ENCODE measurements at places on chromosomes 3 and 15.
A peak's percentile ranks its signal among the peaks of the same experiment; 100 is the strongest.

GRCh38 chr3:136171097-136171542 is 25.0 kb downstream of the MSL2 start:
- peak overlapping the region; percentile 54 for H3K27ac ChIP-seq
- H3K27me3 ChIP-seq = no peaks in the 10 kb centered on the region
- no peaks in the 10 kb centered on the region for H3K4me1 ChIP-seq
- peak; percentile 18 for DNase-seq
- no peak overlapping the region for H3K4me3 ChIP-seq
- H3K36me3 ChIP-seq = no peaks in the 10 kb centered on the region

DNA sequence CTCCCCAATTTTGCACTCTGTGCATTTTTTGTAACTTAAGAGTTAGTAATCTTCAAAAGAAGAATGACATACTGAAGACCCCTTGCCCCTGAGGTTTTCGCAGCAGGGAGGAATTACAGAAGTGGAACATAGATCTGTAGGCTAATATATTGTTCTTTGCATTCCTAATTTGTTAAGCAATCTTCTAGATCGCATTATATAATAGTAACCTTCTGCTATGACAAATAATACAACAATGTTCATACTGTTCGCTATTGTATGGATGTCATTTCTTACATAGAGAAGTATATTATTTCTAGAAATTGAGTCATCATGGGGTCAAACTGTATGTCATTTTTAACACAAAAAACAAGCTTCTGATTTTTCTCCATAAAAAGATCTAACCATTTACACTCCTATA is 95.8 kb upstream of the TGFBR2 start:
- peaks cover 13% of the 10 kb centered on the region for H3K36me3 ChIP-seq
- peaks cover 26% of the 10 kb centered on the region for H3K4me1 ChIP-seq
- H3K4me3 ChIP-seq = no peak overlapping the region
- H3K27me3 ChIP-seq = no peaks in the 10 kb centered on the region
- DNase-seq = no peak

DNA sequence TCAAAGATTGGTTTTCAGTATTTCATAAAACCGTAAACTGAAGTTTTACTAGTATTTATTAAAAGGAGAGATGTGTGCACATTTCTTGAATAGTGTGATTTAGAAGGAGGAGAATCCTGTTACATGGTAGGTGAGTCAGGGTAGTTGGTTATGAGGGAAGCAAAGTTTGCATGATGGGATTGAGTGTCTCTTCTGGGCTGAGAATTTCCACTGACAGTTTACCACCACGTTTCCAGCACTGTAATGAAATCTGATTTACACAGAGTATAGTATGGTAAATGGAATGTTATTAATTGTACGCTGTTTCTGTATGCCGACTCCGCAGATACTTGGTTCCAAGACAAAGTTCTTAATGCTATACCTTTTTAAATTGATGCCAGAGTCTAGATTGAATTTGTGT is 1.6 kb downstream of the NECTIN3 start:
- no peaks in the 10 kb centered on the region for H3K27me3 ChIP-seq
- peak; percentile 43 for DNase-seq
- peak overlapping the region; percentile 78 for H3K4me3 ChIP-seq
- H3K36me3 ChIP-seq = peaks cover under 1% of the 10 kb centered on the region
- H3K4me1 ChIP-seq = peaks cover 35% of the 10 kb centered on the region
- H3K27ac ChIP-seq = peak overlapping the region; percentile 62

DNA sequence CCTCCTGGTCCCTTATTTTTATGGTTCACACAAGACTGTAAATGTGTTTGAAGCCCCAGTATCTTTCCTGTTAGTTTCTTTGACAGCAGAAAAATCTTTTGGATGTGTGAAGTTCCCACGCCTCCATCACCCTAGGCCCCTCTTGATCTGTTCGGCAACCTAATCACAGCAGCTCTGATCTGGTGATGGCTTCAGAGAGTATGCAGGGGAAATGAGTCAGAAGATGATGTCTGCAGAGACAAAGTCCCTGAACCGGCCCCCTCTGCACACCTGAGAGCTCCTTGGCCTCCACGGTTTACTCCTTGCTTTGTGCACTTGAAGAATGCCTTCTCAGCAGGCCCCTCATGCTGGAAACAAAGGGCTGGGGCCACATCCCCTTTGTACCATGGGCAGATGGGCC is 63.5 kb downstream of the CLDN11 start:
- no peaks in the 10 kb centered on the region for H3K36me3 ChIP-seq
- no peak overlapping the region for H3K4me3 ChIP-seq
- no peak for DNase-seq
- H3K27ac ChIP-seq = no peak overlapping the region

DNA sequence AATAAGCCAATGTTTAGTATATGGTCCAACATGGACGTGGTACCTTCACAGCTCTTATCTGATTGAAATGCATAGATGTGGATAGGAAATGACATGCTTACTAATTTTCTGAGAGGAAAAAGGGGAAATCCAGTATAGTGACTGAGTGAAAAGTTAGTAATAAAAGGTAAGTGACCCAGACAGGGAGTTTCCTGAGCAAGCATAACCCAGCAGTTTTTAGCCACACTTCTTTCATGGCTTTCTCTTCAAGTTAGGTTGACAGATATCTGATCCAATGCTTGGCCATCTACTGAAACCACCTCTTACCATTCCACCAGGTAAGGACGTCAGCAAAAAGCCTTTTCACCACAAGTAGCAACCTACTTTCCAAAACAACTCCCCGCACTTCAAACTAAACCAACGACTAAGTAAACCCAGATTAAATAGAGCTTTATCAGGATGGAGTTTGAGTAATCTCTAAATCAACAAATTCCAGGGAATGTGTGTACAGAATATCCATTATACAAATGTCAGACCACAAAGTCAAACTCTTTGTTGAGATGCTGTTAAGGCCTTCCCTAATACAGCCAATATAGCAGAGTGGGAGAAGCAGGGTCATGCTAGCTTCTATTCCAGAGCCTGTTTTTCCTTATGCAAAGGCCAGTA is 329.7 kb downstream of the RORA start:
- H3K36me3 ChIP-seq = no peaks in the 10 kb centered on the region
- H3K27me3 ChIP-seq = peaks cover 5% of the 10 kb centered on the region
- H3K4me1 ChIP-seq = no peaks in the 10 kb centered on the region
- no peak overlapping the region for H3K27ac ChIP-seq
- no peak for DNase-seq
- no peak overlapping the region for H3K4me3 ChIP-seq

DNA sequence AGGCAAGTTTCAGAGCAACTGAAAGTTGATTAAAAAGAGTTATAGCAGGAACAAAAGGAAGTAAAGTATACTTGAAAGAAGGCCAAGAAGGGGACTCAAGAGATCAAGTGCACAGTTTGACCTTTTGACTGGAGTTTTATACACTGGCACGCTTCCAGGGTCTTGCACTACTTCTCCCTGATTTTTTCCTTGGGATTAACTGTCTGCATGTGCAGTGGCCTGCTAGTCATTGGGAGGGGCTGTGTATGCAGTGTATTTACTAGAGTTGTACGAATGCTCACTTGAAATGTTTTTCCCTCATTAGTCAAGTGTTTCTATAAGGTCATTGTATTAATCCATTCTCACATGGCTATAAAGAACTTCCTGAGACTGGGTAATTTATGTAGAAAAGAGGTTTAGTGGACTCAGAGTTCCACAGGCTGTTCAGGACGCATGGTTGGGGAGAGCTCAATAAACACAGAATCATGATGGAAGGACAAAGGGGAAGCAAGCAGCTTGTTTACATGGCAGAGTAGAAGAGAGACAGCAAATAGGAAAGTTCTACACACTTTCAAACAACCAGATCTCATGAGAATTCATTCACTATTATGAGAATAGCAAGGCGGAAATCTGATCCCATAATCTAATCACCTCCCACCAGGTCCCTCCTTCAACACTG is 571.8 kb downstream of the ZPLD1 start:
- DNase-seq = no peak
- H3K36me3 ChIP-seq = no peaks in the 10 kb centered on the region
- peaks cover 25% of the 10 kb centered on the region for H3K27me3 ChIP-seq
- no peak overlapping the region for H3K4me3 ChIP-seq

GRCh38 chr3:40417845-40418543 is 31.0 kb downstream of the ENTPD3 start:
- peak; percentile 11 for DNase-seq
- H3K36me3 ChIP-seq = no peaks in the 10 kb centered on the region
- H3K4me1 ChIP-seq = peaks cover 6% of the 10 kb centered on the region
- no peak overlapping the region for H3K27ac ChIP-seq
- H3K4me3 ChIP-seq = no peak overlapping the region

DNA sequence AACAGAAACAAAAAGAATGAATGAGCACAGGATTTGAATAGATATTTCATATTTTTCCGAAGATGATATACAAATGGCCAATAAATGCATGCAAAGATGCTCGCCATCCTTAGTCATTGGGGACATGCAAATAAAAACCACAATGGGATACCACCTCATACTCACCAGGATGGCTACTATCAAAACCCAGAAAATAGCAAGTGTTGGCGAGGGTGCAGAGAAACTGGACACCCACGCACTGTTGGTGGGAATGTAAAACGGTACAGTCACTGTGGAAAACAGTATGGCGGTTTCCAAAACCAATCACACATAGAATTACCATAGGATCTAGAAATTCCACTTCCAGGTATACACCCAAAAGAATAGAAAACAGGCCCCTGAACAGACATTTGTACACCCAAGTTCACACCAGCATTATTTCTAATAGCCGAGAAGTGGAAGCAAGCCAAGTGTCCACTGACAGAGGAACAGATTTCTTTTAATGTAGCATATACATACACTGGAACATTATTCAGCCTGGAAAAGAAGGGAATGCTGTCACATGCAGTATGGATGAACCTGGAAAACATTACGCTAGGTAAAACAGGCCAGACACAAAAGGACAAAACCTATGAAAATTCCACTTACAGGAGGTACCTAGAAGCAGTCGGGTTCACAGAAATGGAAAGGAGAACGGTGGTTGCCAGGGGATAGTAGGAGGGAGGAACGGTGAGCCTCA is 3.6 kb downstream of the RNF168 start:
- peak; percentile 31 for DNase-seq
- H3K27me3 ChIP-seq = no peaks in the 10 kb centered on the region
- peak overlapping the region; percentile 99 for H3K4me3 ChIP-seq
- H3K36me3 ChIP-seq = peaks cover 10% of the 10 kb centered on the region
- peaks cover 31% of the 10 kb centered on the region for H3K4me1 ChIP-seq
- H3K27ac ChIP-seq = peak overlapping the region; percentile 75

DNA sequence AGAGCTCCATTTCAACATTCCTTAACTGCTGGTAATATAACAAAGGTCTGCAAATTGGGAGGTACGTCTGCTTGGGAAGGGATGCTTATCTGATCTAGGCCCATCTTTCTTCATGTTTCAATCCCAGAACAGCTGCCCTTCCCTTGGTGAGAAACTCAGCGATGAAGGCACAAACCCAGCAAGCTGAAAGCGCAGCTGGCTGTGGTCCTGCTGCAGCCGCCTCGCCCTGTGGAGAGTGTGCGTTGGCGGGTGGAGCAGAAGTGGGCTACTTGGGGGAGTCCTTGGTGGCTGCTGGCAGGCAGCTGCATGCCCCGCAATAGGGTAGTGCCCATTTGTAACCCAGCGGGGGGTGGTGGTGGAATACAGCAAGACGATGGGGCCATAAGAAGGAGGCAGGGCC is 160.6 kb upstream of the WNT5A start:
- H3K4me1 ChIP-seq = no peaks in the 10 kb centered on the region
- H3K27me3 ChIP-seq = peaks cover 26% of the 10 kb centered on the region
- H3K27ac ChIP-seq = no peak overlapping the region
- DNase-seq = no peak
- no peaks in the 10 kb centered on the region for H3K36me3 ChIP-seq

- H3K36me3 ChIP-seq = peaks cover 23% of the 10 kb centered on the region
- H3K27ac ChIP-seq = no peak overlapping the region
- peaks cover 23% of the 10 kb centered on the region for H3K4me1 ChIP-seq
- no peak for DNase-seq
- H3K27me3 ChIP-seq = no peaks in the 10 kb centered on the region
Observed at GRCh38 chr15:64456634-64457108, 3.7 kb upstream of the ZNF609 start.
